ENCODE measurements at places on chromosomes 7 and 10.

DNA sequence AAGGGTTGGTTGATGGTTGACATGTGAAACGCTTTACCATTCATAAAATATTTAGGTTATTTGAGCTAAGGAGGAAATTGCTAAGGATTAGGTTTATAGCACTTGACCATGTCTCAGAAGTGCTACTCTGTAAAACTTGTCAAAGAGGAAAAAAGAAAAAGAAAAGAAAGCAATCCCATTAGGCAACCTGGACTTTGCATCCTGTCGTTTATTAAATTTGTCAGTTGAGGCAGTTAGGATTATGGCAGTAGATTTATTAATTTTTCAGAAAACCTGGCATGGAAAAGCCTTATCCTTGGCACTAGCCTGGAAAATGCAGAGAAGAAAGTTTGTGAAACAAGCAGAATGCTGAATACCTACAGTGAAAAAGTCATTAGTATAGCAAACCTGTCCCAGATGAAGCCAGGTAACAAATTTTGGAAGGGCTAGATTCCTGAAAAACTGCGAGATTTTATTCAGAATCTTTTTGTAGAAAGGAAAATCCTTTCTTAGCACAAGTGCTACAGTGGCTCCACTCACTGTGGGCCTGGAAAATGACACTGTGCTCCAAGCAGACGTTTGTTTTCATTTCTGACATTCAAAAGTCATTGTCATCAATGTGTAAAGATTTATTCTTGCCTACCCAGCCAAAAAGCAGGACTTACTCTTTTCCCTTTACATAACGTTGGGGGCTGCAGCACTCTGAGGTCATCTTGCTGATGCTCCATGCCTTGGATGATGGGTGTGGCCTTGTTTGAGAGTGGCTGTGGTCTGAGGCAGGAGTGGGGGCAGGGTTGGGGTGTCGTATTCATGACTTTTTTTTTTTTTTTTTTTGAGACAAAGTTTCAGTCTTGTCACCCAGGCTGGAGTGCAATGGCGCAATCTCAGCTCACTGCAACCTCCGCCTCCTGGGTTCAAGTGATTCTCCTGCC lies 664.9 kb downstream of the SUGCT start:
- DNase-seq: no peak

DNA sequence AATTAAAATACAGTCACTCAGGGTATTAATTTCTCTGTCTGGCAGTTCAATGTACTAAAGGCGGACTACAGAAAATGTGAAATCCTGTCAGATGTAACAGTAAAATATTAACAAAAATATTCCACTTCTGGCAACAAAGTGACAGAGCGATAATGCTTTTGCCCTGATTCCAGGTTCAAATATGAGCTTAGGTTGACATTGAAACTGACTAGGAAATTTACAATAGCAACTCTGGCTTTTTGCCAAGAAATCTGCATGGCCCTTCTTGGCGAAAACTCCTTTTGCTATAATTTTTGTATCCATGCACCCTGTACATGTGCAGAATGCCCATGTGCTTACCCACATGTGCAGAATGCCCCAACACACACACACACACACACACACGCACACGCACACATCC lies 552.2 kb downstream of the MDFIC start:
- no peak for DNase-seq

DNA sequence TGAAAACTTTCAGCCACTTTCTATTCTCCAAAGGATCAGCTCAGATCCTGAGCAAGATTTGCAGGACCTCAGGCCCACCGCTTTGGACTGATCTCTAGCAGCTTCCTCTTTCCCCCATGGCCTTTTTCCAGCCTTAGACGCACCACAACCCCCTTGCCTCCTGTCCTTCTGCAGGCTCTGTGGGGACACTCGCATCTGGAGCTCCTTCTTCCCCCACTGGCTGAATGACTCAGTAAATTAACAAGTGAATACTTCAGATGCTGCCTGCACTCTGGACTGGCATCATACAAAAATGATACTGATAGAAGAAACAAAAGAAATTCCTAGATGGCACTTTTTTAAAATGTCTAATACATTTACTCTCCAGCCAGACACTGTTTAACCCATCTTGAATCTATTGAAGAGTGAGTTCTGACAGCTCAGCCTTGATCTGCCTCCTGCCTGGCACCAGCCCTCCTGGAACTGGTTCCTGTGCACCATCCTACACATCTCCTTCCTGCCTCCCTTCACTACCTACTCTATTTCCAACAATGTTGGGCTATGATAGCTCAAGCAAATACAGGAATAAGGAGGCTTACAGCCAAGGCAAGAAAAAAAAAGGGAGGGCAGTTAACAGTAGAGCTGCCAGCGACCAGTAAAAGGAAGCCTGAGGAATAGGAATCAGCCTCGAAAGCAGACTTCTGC lies 3.3 kb downstream of the FRMPD2 start:
- no peak for DNase-seq

DNA sequence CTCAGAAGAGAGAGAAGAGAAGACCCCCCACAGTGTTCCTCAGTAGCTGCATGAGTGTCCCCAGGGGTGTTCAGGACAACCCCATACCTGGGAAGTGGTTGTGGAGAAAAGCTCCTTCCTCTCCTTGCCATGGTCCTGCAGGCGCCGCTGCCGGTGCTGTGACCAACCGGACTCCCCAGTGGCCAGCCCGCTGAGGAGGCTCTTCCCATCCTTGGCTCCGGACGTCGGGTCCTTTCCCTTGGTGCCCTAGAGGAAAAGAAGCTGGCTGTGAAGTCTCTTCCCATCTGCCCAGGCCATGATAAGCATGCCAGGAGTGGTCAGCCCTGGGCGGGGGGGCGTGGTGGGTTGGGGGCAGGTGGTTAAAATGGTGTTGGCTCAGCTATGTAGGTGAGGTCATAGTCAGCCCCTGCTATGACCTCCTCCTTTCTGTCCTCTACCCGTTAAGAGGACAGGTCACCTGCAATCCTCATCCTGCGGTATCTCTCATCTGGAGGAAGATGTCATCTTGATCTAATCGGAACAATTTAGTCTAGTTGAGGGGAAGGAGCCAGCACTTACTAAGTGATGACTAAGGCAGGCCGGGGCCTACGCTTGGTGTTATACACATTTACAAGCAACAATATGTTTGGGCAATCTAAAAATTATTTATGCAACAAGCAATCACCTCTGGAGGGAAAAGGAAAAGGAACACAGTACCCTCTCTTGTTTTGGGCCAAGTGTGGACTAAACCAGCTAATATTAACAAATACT lies 13.2 kb downstream of the WDR91 start:
- DNase-seq: no peak

GRCh38 chr7:2086229-2086628 lies 146.5 kb downstream of the MAD1L1 start:
- DNase-seq: no peak

- DNase-seq: peak; percentile 2
Measured at GRCh38 chr7:147089051-147089461, 972.5 kb downstream of the CNTNAP2 start.

DNA sequence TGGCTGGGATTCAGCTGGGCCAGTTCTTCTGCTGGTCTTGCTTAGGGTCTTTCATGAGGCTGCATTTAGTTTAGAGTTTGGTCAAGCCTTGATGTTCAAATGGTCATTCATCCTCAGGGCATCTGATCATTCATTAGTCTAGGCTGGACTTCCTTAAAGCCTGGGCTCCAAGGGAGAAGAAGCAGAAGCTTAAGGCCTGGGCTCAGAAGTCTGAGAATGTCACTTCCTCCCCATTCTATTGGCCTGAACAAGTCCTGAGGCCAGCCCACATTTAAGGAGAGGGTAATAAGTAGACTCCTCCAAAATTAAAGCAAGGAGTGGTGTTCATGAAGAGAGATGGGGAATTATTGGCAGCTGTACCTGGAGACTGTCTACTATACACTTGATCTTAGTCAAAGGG lies 193.2 kb upstream of the HABP2 start:
- DNase-seq: no peak

- no peak for DNase-seq
Measured at GRCh38 chr10:66167816-66168215, 758.0 kb upstream of the LRRTM3 start.

- no peak for DNase-seq
Measured at GRCh38 chr7:140640727-140641523, at the start of gene DENND2A. Gene DENND2A (minus strand): TSS chr7:140640813. CDS start chr7:140602397, 38,416 bp downstream.

- no peak for DNase-seq
Measured at GRCh38 chr7:157926107-157926506, 589.3 kb downstream of the DNAJB6 start.

- no peak for DNase-seq
Measured at GRCh38 chr7:24698531-24699266, 58.6 kb downstream of the GSDME start.

DNA sequence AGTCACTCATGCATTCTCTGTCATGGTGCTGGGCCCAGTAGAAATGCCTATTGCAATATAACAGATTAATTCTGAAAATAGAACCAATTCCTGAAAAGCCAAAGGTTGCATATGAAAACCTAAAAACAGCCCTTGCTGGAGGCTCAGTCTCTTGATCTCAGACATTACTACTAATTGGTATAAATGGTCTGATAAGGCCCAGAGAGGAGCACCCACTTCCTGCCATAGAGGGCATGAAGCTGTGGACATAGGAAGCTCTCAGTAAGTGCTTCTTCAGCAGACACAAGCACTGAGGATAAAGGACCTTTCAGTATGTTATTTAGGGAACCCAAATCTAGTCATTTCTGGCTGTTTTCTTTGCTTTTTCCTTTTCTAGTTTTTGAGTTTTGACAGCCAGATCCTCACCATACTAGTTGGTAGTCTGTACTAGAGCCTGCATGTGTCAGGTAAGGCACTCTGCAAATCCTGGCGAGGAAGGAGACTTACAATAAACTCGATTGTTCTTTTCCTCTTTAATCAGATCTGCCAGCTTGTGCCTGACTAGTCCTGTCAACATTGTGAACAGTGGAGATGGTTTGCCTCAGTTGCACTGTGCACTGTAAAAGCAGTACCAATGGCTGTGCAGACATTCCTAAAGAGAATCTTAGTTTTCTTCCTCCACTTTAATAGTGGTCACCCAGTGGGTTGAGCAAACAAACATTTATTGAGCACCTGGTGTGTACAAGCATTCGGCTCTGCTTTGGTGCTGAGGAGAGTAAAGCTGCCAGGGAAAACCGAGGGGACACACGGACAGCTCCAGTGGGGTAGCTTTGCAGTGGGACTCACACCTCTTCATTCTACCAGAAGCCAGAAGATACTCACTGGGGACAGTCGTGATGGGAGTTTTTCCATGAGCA lies 140.9 kb downstream of the CHN2 start:
- DNase-seq: no peak

GRCh38 chr7:99461221-99461620 lies 4.7 kb downstream of the ATP5MF start:
- DNase-seq: no peak

DNA sequence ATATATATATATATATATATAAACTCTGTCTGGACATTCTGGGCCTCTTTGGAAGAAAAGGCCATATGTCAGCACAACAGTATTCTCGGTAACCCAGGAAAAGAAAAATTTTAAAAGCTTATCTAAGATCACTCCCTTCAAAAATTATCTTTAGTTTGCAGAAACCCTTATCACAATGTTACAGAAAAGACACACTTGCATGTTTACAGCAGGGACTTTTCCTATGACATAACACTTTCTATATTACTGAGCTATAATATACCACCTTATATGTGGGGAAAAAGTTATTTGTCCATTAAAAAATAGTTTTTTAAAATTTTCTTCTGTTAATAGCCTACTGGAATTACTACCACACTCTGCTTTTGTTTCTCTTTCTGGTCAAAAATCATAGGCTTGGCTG lies 25.4 kb downstream of the ANKRD61 start:
- no peak for DNase-seq

DNA sequence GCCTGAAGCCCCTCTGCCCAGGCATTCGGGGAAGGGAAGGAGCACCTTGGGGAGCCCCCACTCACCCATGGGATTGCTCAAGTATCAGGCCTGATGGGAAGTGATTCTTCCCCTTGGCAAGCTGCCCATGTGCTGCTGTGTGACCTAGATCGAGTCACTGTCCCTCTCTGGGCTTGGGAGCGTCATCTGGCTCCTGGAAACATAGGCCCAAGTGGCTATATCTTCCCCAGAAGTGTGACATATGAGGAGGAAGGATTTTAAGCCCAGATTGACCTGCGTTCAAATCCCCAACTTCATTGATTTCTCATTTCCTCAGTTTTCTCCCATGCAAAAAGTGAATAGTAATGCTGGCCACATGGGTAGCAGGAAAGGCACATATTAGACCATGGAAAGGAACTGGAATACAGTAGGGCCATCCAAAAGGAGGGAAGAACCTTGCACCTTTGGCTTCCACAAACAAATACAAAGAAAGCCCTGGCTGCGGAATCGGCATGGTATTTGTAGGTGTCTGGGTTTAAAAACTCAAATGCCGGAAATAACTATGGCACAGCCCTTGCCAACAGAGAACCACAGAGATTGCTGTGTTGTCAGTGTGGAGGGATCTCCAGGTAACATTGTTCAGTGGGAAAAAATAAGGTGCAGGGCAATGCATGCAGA lies 169.5 kb upstream of the ZMIZ1 start:
- DNase-seq: no peak

DNA sequence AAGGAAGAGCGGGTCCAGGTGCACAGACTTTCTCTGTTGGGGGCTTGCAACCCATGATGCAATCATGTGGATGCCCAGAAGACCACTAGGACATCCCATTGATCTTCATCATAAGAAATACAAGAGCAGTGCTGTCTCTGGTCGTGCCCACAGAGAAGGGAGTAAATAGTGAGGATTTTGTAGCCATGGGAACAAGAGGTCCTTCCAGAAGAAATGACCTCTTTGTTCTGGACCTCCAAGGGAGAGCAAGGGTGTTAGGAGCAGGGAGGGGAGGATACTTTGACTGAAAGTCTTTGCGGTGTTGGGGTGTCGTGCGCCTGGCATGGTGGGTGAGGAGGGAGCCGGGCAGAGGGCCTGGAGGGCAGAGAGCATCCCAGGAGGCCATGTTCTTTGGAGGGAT lies 55.0 kb upstream of the EN2 start:
- DNase-seq: no peak

- DNase-seq: no peak
Measured at GRCh38 chr7:91330866-91331265, 66.6 kb downstream of the FZD1 start.

- DNase-seq: no peak
Measured at GRCh38 chr10:21161090-21161625, 264.0 kb upstream of the NEBL start.

- peak; percentile 35 for DNase-seq
Measured at GRCh38 chr10:14063531-14064285, 267.0 kb downstream of the FRMD4A start.

DNA sequence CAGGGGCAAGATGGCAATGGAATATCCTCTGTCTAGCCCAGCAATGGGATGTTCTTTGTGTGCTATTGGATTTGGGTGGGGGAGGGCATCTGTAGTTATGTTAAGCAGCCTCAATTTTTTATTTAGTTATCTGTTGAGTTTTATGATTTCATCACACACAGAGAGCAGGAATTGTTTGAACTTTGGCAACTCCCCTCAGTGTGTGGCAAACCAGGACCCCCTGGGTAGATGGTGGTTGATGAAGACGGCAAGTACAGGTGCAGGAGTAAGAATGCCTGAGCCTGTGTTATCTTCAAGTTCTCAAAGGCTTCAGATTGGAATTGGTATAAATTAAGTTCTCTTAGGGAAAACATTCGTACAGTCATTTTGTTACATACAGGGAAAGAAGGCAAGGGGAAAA lies 142.4 kb upstream of the SAMD8 start:
- no peak for DNase-seq

- DNase-seq: peak; percentile 83
Measured at GRCh38 chr7:74658178-74659004, 873 bp downstream of the GTF2I start.

Data from amniotic stem cell (primary cell).